Activated T-helper 2 cell treated with anti-CD3 and anti-CD28 coated beads, Interferon-gamma antibody, Interleukin-2, Interleukin-4, amounts not matched to agents 10 μg/mL and 5 μg/mL and 100 μg/mL, durations not matched to agents 14 hours and 24 hours and 36 hours (primary cell): ENCODE measurements at places on chromosomes 6 and 20. TPM values are rescaled to one million over a fixed set of nuclear protein-coding genes. Genes with fewer than 3 reads are reported as not detected.

Gene PGC
- not detected in 2 replicates for total RNA-seq

DNA sequence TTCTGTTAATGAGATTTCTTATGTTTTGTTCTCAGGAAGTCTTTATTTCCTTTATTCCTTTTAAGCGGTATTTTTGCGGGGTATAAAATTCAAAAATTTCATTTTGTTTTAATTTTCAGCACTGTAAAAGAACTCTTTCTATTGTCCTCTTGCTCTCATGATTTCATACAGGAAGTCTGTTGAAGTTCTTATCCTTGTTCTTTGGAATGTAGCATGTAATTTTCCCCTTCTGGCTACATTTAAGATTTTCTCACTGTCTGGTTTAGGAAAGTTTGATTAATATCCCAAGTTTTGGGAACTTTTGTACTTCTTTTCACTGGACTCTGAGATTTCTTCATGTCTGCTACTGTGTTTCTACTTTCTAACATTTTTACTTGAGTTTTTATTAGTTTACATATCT is 581.4 kb upstream of the GJE1 start:
- no peak for DNase-seq

Gene PTCRA
- not detected in 2 replicates for total RNA-seq

DNA sequence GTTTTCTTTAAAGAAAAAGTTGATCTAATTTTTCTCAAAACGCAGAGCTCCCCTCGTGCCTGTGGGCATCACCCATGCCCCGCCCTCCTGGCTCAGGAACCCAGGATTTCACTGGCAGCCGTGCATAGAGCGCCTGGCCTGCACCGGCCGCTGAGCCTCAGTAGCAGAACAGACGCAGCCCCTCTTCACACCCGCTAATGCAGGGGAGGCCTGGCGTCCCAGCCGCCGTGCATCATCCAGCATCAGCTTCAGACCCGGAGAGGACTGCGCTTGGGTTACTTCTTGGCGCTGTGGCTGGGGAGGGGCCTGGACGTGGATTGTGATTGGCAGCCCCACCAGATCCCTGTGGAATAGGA is 18.1 kb downstream of the RBM38 start:
- no peak for DNase-seq

Gene GGTLC1
- not detected in 2 replicates for total RNA-seq

- no peak for DNase-seq
Observed at GRCh38 chr6:22965889-22966288, 396.5 kb downstream of the HDGFL1 start.

Gene HLA-DQB1
- 1.6 and 2.7 TPM in 2 replicates for total RNA-seq

DNA sequence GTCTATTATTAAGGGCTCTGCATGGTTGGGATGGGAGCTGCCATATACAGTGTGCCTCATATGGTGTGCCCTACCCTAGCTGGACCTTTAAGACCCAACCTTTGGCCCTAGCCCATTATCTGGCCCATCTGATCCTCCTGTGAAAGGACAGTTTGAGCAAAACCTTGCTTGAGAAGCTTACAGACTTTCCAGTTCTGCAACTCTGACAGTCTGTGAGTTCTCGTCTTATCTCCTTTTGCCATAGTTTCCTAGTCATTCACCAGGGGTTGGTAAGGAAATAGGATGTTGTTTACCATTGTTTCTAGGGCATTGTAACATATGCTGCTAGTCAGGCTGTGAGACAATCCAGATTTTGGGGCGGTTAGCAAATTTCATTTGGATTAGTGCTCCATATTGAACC is 17.2 kb downstream of the CTNNBL1 start:
- DNase-seq: no peak

Gene POPDC3
- total RNA-seq: not detected in 2 replicates

DNA sequence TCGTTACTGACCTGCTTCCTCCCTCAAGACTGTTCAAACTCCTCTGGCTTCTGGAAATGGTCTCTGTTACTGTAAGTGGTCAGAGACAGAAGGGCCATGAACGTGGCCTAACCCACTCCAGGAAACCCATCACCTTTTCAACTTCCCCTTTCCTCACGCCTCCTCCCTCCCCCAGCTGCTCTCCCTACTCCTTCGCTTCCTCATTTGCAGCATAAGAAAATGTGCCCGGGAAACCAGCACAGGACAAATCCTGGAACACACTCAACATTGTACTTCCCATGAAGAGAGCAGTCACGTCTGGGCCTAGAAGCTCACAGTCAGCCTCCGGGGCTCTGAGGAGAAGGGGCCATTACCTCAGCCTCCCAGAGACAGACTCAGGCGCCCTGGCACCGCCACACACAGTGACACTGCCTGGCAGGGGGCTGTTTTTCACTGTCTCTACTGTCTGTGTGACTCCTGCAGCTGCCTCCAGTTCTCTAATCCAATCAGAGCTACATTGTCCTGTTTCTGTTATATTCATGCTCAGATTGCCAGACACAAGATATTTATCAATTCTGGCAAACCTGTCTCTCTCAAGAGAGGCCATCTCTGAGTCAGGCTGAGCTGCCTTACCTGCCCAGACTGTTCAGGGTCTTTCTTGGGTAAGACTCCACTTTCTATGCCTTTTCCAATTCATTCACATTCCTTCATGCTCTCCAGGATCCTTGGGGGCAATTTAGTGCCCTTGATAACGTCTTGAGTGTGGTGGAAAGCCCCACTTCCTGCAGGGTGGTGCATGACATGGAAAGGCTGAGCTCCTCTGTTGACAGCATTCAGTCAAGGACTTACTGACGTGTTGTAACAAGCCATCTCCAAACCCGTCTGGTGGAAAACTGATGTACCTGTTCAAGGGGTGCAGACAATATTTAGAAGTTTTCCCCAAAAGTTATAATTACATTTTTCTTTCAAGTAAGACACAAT is 242.2 kb downstream of the HIVEP2 start:
- DNase-seq: no peak

- no peak for DNase-seq
Observed at GRCh38 chr6:163627274-163628062, 212.9 kb downstream of the QKI start.

GRCh38 chr6:85923013-85923430 is 280.3 kb upstream of the SYNCRIP start:
- DNase-seq: no peak

DNA sequence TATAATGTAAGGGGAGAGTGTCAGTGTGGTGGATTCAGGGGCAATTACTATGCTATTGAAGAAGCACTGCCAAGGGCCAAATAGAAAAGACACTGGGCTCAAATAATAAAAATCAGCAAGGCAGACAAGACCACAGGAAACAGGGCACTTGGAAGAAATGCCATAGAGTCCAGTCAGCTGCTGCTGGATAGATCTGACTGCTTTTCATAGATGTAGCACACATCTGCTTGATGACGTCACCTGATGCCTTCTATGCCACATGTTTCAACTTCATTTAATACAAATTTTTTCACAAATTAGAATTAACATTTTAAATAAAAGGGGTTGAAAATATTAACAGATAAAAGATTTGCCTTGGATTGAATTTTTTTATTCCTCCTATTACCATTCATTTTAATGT is 23.9 kb upstream of the AHI1 start:
- no peak for DNase-seq

Gene NOTCH4
- total RNA-seq: 0.48 and 0.52 TPM in 2 replicates

GRCh38 chr6:11772109-11772825 is 6.3 kb downstream of the ADTRP start:
- DNase-seq: no peak

Gene OR2B6
- total RNA-seq: not detected in 2 replicates

GRCh38 chr20:8870652-8871051 is 198.2 kb upstream of the PLCB4 start:
- no peak for DNase-seq

- no peak for DNase-seq
Observed at GRCh38 chr20:53597030-53597482, 3.4 kb upstream of the ZNF217 start.

DNA sequence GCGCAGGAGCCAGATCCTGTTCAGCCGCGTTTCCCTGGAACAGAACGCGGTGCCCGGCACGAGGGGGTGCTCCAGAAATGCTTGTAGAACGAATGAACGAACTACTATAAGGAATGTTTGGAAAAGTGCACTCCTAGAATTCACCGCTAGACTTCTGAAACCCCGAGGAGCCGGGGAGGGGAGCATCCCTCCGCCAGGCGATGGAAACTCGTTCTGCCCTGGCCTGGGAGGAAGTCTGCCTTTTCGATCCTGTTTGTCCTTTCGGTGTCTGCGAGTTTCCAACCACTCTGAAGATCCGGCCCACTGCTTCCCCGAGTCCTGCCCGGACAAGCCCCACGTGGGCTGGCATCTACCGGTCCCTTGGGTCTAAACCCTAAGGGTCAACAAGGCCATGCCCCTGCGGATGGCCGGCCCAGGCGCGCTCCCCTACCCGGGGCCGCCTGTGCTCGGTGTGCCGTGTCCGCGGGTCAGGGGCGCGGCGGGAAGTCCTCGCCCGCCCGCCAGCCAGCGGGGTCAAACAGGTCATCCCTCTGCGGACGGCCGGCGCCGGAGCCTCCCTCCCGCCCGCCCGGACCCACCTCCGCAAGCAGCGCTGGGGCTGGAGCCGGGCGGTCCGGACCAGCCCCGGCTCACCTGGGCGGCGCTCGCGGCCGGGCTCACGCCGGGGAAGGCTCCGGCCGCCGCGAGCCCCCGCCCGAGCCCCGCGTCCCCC is 526 bp downstream of the SULF2 start:
- no peak for DNase-seq

GRCh38 chr6:156538875-156539660 is 238.1 kb upstream of the ARID1B start:
- no peak for DNase-seq

DNA sequence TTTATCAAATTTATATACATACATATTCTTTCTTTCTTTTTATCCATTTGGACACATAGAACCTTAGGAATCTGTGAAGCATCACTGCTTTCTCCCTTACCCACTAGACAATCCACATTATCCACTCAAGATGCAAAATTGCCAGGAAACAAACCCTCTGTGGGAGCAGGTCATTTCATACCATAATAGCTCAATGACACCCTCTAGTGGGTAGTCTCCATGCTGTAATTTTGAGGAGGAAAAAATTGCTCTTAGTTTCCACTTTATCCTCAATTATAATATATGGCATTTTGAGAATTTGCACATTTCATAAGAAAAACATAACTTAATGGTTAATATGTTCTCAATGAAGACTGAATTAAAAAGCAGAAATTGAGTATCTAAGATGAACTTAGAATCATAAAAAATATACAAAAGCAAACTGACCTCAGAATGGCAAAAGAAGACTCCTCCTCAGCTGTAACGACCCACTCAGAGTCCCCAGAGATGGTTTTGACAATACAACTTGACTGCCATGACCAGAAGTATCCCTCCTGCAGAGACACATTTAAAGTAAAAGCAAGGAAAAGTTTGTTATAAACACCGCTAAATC is 164.1 kb downstream of the FRK start:
- no peak for DNase-seq

DNA sequence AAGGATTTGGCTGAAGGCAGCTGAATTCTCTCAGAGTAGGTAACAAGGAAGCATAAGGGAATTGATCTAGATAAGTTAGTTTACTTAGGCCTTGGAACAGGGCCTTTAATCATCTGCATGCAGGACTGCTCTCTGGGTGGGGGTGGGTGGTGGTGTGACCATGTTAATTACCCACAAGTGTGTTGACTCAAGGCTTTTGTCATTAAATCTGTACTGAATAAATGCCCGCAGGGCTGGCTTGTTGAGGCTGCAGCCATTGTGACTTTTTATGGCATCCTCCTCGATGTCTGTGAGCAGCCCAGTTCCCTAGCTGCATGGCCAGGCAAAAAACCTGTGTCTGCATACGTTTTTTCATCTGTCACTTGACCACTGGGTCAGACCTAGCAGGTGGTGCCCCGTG is 63.5 kb upstream of the ASCC3 start:
- no peak for DNase-seq

DNA sequence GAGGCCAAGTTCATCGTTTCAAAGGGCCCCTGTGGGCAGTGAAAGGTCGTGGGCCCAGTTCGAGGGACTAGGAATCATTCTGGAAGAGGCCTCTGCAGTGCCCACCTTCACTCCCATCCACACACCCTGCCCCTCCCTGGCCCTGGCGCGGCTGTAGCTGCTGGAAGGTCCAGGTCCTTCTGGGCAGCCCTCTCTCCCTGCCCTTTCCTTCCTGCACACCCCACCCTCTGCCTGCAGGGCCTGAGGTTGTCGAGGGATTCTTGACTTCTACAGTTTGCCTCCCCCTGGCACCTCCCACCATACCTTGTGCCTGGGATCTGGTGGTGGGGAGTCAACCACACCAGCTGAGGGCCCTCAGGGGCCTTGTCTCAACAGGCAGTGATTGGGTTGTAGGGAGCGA is 4.5 kb upstream of the MYT1 start:
- DNase-seq: no peak

GRCh38 chr6:8085053-8085511 is 17.3 kb downstream of the EEF1E1 start:
- DNase-seq: no peak

Gene DUSP15
- total RNA-seq: not detected in 2 replicates

- DNase-seq: no peak
Observed at GRCh38 chr6:170043881-170044790, 246.7 kb downstream of the DLL1 start.

DNA sequence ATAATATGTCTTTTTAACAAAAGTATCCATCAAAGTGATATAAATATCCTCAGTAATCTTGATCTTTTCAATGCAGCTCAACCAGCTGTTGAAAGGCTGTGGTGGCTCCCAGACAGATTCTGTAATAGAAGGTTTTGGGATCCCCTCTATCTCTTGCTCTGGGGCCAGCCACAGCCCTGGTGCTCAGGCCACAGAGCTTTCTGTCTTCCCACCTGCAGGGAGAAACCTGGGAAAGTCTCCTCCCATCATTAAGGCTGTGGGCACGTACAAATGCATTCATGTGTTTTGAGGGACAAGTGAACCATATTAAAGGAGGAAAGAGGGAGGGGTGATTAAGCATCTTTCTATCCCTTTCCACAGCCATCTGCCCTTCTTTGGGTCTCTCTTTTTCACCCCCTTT is 183.1 kb downstream of the PRDM13 start:
- DNase-seq: no peak

DNA sequence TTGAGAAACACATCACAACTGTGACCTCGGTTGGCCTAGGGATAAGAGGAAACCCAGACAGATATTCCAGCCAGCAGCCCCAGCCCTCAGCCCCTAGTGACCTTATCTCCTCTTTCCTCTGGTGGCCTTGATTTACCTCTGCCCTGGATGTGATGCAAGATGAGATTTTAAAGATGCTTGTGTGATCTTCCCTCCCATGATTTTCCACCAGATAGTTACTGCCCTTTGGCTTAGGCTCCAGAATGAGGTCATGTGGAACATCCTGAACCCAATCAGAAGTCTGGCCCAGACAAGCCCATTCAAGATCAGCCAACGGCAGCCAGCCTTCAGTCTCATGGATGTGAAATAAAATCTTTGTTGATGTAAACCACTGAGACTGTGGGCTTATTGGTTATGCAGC is 104.0 kb downstream of the BANF2 start:
- DNase-seq: no peak

Gene MOG
- total RNA-seq: not detected in 2 replicates

Gene SLC52A3
- total RNA-seq: not detected in 2 replicates

GRCh38 chr20:19257865-19258264 is 45.4 kb downstream of the SLC24A3 start:
- DNase-seq: no peak

- no peak for DNase-seq
Observed at GRCh38 chr20:41229259-41229658, 88.3 kb downstream of the ZHX3 start.

Gene JAG1
- 2.8 and 3.1 TPM in 2 replicates for total RNA-seq

- no peak for DNase-seq
Observed at GRCh38 chr6:11174242-11174611, 58.2 kb downstream of the NEDD9 start.
